Activated B cell treated with CpG ODN at 0.5 μM for 24 hours (primary cell): ENCODE measurements at places on chromosomes 2 and 18.
A peak's percentile ranks its signal among the peaks of the same experiment; 100 is the strongest.

GRCh38 chr2:177291701-177292100 is 27.2 kb upstream of the NFE2L2 start:
- peaks cover 14% of the 10 kb centered on the region for H3K4me1 ChIP-seq
- no peak for DNase-seq
- no peak overlapping the region for H3K4me3 ChIP-seq
- no peaks in the 10 kb centered on the region for H3K27me3 ChIP-seq
- H3K36me3 ChIP-seq: no peaks in the 10 kb centered on the region

DNA sequence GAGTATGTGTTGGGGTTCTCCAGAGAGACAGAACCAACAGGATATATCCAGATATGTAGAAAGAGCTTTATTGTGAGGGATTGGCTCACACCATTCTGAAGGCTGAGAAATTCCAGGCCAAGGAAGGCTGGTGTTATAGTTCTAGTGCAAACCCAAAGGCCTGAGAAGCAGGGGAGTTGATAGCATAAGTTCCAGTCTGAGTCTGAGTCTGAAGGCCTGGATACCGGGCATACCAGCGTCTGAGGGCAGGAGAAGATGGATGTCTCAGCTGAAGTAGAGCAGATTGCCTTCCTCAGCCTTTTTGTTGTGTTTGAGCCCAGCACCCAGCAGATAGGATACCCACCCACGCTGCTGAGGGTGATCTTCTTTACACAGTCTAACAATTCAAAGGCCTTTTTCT is 211.7 kb upstream of the RASGRP3 start:
- DNase-seq: no peak
- H3K27ac ChIP-seq: no peak overlapping the region
- H3K4me3 ChIP-seq: no peak overlapping the region
- peaks cover 6% of the 10 kb centered on the region for H3K27me3 ChIP-seq
- H3K4me1 ChIP-seq: no peaks in the 10 kb centered on the region

GRCh38 chr2:110865188-110865587 is 132.8 kb downstream of the ACOXL start:
- no peaks in the 10 kb centered on the region for H3K36me3 ChIP-seq
- H3K27me3 ChIP-seq: peaks cover 11% of the 10 kb centered on the region
- H3K4me1 ChIP-seq: peaks cover 5% of the 10 kb centered on the region
- H3K27ac ChIP-seq: no peak overlapping the region
- DNase-seq: no peak

DNA sequence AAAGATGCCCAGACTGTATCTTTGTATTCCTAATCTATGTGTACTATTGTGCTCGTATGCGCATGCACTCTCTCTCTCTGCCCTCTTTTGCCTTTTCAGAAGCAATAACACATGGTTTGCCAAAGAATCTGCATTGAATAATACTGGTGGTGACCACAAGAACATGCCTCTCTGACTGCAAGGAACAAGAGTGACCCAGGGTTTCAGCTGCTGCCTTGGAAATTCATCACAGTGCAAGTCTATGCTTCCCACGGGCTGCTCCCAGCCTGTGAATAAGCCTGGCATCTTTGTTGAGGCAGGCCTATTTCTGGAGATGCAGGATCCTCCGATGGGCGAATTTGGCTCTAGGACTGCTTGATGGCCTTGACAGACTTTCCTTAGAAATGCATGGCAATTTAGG is 689.4 kb upstream of the FANCL start:
- H3K27ac ChIP-seq: no peak overlapping the region
- H3K27me3 ChIP-seq: no peaks in the 10 kb centered on the region
- H3K36me3 ChIP-seq: no peaks in the 10 kb centered on the region
- H3K4me1 ChIP-seq: no peaks in the 10 kb centered on the region

- H3K36me3 ChIP-seq: no peaks in the 10 kb centered on the region
- no peak overlapping the region for H3K4me3 ChIP-seq
These were observed 69.6 kb downstream of the APLF start for GRCh38 chr2:68537011-68537410.

GRCh38 chr2:144514616-144515091 is 5.3 kb downstream of the ZEB2 start:
- H3K4me1 ChIP-seq: peaks cover 60% of the 10 kb centered on the region
- no peaks in the 10 kb centered on the region for H3K27me3 ChIP-seq
- peaks cover 57% of the 10 kb centered on the region for H3K36me3 ChIP-seq
- H3K27ac ChIP-seq: peak overlapping the region; percentile 85

GRCh38 chr2:105070010-105070865 is 32.4 kb downstream of the MRPS9 start:
- H3K27me3 ChIP-seq: no peaks in the 10 kb centered on the region
- no peaks in the 10 kb centered on the region for H3K4me1 ChIP-seq
- no peak overlapping the region for H3K27ac ChIP-seq
- no peak overlapping the region for H3K4me3 ChIP-seq

DNA sequence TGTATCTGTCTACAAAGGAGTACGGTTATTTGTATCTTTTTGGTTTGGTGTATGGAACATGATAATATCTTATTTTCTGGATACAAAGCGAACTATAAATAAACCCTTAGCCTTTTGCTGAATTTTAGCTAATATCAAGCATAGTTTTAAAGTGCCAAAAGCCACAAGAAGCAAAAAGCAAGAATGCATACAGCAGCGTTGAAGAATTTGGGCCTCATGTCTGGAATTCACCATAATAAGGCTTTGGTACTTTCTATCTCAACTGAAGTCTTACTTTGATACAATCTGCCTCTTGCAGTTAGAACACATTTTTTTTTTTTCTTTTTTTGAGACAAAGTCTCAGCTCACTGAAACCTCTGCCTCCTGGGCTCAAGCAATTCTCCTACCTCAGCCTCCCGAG is 151.5 kb downstream of the ERBB4 start:
- no peaks in the 10 kb centered on the region for H3K36me3 ChIP-seq
- H3K27ac ChIP-seq: no peak overlapping the region
- H3K4me1 ChIP-seq: no peaks in the 10 kb centered on the region
- no peak for DNase-seq
- no peak overlapping the region for H3K4me3 ChIP-seq
- H3K27me3 ChIP-seq: no peaks in the 10 kb centered on the region

- no peak overlapping the region for H3K4me3 ChIP-seq
- no peak for DNase-seq
- H3K36me3 ChIP-seq: no peaks in the 10 kb centered on the region
- no peaks in the 10 kb centered on the region for H3K27me3 ChIP-seq
- no peak overlapping the region for H3K27ac ChIP-seq
These were observed 23.7 kb upstream of the TEX51 start for GRCh38 chr2:126874961-126875360.

GRCh38 chr18:63888470-63889190 is 1.1 kb downstream of the SERPINB2 start:
- no peak overlapping the region for H3K27ac ChIP-seq
- no peak for DNase-seq
- H3K4me3 ChIP-seq: no peak overlapping the region

DNA sequence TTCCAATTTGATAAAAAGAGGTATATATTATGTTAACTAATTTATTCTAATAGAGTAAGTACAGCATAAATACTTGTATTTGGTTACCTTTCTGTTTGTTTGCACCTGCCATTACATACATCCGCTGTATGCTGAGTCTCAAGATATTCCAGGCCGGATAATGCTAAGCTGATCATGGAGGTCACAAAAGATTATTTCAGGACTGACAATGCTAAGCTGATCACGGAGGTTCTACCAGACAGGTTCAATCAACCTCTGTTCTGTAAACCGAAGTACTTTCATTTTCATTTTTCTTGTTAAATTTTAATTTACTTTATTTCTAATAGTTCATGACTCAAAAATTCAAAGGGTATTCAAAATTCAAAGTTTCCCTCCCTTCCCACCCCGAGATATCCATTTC is 31.1 kb downstream of the PNO1 start:
- no peak overlapping the region for H3K27ac ChIP-seq
- peaks cover 44% of the 10 kb centered on the region for H3K4me1 ChIP-seq
- DNase-seq: no peak
- no peaks in the 10 kb centered on the region for H3K27me3 ChIP-seq
- no peak overlapping the region for H3K4me3 ChIP-seq

DNA sequence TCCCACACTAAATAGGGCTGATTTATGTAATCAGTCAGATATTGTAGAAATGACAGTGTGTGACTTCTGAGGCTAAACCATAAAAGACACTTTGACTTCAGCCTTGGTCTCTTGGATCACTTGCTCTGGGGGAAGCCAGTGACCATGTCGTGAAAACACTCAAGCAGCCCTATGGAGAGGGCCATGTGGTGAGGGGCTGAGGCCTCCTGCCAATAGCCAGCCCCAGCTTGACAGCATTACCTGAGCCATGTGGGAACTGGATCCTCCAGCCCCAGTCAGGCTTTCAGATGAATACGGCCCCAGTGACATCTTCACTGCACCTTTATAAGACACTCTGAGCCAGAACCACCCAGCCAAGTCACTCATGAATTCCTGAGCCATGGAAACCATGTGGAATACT is 20.8 kb downstream of the TNS1 start:
- H3K27me3 ChIP-seq: no peaks in the 10 kb centered on the region
- no peak overlapping the region for H3K4me3 ChIP-seq
- H3K36me3 ChIP-seq: no peaks in the 10 kb centered on the region
- no peak for DNase-seq
- no peaks in the 10 kb centered on the region for H3K4me1 ChIP-seq
